ENCODE measurements at places on chromosomes 5 and 9.

DNA sequence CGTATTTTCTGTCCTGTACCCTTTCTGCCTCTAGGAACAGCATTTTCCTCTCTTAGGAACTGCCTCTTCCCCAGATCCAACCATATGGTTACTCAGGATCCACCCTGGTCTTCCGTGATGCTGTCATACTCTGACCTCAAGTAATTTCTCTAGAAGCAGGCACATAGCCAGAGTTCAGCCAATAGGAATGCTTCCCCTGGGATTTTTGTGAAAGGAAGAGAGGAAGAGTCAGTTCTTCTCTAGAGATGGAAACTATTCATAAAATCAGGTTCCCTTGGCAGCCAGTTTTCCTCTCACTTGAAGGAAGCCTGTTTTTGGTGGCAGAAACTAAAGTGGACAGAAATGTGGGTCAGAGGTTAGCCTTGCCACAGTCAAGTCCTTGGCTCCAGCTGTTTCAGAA, 400.1 kb upstream of the PCSK5 start:
- DNase-seq: no peak

DNA sequence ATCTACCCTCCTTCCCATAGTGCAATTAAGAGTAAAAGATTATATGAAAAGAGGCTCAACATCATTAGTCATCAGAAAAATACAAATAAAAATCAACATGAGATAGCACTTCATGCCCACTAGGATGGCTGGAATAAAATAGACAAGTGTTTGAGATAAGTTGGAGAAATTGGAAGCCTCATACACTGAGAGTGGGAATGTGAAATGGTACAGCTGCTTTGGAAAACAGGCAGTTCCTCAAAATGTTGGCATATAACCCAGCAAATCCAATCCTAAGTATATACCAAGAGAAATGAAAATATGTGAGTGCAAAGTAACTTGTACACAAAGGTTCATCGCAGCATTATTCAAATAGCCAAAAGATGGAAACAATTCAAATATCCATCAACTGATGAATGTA, 9.8 kb downstream of the SPATA31D3 start:
- DNase-seq: no peak

GRCh38 chr9:134778841-134779411, 101.7 kb upstream of the FCN2 start:
- DNase-seq: no peak

- DNase-seq: no peak
Observed at GRCh38 chr5:27494887-27495286, 456.5 kb upstream of the CDH9 start.

DNA sequence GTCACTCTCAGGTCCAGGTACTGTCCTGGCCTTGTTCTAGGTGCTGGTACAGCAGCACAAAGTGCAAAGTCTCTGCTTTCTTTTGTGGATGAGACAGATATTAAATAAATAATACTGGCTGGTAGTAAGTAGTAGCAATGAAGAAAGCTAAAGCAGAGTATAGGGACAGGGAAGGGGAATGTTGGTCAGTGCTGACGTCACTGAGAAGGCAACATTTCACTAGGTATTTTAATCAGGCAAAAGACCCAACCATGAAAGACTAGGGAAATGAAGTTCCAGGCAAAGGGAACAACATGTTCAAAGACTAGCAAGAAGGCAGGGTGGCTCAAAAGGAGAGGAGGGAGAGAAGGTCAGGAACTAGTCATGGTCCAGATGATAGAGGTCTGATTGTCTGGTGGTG, 388.2 kb downstream of the YTHDC2 start:
- DNase-seq: no peak

DNA sequence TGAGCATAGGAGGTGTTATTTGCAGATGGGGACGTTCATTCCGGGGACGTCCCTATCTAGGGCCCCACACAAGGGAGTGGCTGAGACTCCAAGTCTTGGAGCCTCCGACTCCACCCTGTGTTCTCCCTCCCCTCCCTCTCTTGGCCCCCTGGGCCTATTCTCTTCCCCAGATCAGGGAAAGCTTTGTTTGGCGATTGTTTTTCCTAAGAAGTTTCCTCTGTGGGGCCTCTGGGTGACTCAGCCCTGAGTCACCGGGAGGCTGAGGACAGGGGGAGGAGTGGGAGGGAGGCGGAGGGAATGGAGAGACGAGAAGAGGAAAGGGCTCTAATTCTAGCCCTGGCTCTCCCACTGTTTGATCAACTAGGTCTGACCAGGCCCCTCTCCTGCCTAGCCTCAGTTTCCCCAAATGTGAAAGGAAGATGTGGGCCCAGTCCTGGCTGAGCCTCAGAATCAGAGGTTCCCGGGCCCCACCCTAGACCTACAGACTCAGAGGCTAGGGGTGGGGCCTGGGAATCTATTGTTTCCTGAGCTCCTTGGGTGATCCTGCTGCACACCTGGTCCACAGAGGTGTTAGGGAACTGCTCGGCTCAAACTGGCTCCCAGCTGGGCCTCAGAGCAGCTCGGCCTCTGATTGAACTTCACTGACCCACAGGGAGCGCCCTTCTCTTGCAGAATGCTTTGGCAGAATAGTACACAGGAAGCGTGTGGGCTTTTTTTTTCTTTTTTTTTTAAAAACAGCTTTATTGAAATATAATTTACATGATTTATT, 19.2 kb downstream of the GSN start:
- peak; percentile 26 for DNase-seq

DNA sequence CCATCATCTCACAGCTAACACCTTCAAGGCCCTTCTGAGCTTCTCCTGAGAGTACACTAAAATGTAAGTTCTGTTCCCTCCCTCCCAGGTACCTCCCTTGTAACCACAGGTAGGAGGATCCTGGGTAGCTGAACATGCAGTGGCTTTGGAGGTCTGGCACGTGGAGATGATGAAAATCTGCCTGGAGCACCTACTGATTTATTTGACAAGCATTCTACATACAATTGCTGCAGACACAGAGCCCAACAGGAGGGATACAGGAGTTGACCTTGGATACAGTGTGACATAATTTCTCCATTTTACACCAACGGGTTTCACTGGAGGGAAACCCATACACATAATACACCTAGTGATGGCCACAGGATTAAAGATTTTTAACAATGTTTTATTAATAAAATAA, 478.7 kb downstream of the SEMA5A start:
- no peak for DNase-seq

- DNase-seq: no peak
Observed at GRCh38 chr5:170597872-170598271, 94.1 kb downstream of the KCNIP1 start.

DNA sequence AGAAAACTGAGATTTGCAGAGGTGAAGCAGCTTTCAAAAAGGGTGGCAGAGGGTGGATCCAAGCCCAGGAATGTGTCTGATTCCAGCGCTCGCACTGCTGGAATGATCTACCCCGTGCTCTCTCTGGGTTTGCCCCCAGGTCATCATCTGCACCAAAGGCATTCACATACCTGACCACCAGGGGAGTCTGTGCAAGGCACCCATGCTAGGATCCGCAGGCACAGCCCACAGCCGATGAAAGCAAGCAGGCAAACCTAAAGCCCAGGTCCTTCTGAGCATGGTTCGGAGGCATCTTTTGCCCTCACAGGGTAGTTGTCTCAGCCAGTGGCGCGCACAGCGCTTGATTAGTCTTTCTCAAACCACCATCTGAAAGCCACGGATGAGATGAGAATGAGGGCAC, 56.6 kb downstream of the TEK start:
- DNase-seq: no peak

- DNase-seq: no peak
Observed at GRCh38 chr9:90385146-90385545, 257.5 kb downstream of the DIRAS2 start.

DNA sequence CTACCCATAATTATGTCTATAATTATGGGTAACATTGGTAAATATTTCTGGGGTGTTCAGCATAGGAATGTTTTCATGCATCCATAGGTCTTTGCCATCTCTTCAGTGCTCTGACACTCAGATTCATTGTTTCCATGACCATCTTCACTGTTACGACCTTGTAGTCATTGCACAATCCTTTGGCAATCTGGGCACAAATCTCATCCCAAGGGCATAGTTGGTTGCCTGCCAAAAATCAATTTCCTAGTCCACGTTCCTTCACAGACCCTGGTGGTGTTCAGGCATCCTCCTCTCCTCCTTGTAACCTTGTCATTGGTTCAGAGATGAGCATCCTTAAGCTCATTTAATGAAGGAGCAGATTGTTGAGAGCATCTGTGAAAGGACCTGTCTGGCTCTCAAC, 1400.7 kb downstream of the CDH12 start:
- DNase-seq: no peak

GRCh38 chr9:77453825-77454647, 194.1 kb downstream of the GNA14 start:
- no peak for DNase-seq

- no peak for DNase-seq
Observed at GRCh38 chr5:14998491-14998890, 126.9 kb upstream of the ANKH start.

DNA sequence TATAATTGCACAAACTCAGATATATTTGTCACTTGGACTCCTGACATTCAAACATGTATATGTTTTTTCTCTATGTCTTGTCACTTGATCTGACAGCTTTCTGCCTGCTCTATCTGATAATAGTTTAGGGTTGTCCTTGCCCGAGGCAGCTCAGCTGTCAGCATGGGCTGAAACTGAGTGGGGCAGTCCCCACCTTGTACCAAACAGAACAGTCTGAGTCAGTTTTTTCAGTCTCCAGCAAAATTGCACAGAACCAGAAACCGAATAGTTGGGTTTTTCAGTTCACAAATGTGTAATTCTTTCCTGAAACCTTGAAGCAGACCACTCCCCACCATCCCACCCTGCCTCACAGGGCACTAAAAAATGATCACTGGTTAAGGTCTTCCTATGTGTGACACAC, 9.5 kb upstream of the HAND1 start:
- DNase-seq: no peak

GRCh38 chr9:7461791-7462190, 337.8 kb downstream of the DMAC1 start:
- no peak for DNase-seq

DNA sequence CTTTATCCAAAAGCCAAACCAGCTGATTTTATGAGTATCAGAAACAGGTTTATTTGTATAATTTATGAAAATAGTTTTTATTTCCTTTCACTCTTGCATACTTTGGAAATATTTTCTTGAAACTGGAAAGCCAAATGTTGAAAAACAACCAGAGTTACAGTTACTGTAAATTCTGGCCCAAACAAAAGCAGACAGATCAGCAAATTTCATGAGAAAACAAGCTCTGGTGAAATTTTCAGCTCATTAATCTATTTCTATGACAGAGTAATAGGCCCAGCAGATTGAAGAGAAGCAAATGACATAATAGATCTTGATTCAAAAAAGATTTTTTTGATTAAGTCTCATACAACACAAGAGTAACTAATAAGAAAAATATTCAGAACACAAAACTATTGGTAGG, 182.7 kb downstream of the ENC1 start:
- DNase-seq: no peak

GRCh38 chr5:173823721-173824567, 64.2 kb upstream of the CPEB4 start:
- DNase-seq: no peak

- no peak for DNase-seq
Observed at GRCh38 chr5:172223901-172224873, 30.2 kb downstream of the EFCAB9 start.

GRCh38 chr5:73605223-73606087, 20.5 kb upstream of the ARHGEF28 start:
- no peak for DNase-seq

- no peak for DNase-seq
Observed at GRCh38 chr9:101462558-101462957, 27.0 kb upstream of the ALDOB start.

All from esophagus squamous epithelium (tissue), 5 donors.